GM23248 (cell line): ENCODE measurements at places on chromosomes 5 and 9.

DNA sequence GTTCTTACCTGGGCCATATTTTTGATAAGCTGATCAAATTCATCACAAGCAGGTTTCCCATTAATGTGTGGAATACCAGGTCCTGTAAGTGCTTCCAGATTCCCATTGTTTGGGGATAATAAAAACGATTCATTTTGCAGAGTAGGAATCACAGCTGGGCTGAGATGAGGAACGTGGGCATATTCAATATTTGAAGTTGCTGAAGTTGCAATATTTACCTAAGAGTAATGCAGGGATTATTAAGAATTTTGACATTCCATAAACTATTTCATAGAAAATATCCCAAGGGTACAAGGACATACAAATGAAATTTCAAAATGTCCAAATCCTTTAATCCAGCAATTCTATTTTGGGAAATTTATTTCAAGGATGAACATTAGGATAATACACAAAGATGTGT is 55.1 kb downstream of the MPDZ start:
- DNase-seq = no peak
- H3K36me3 ChIP-seq = peaks cover 12% of the 10 kb centered on the region; the same call in 1 of the 2 replicates
- no peak overlapping the region for H3K4me3 ChIP-seq
- H3K27me3 ChIP-seq = no peaks in the 10 kb centered on the region

DNA sequence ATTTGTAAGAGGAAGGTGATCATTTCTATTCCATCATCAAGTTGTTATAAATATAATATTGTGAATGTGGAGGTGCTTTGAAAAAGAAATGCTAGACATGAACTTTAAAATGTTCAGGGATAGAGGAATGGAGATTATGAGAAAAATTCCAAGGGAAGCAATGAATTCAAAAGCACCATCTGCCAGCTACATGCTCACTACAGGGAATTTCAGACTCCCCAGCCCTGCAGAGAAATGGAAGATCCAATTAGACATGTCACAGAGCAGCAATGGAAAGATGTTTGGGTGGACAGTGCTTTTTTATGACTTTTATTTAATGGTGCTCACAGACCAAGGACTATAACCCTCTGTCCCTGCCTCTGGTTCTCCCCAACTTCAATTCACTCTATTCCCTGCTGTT is 209.7 kb downstream of the ESM1 start:
- no peak for DNase-seq
- peaks cover 5% of the 10 kb centered on the region for H3K4me1 ChIP-seq
- H3K4me3 ChIP-seq = no peak overlapping the region
- no peaks in the 10 kb centered on the region for H3K36me3 ChIP-seq
- H3K27ac ChIP-seq = no peak overlapping the region

DNA sequence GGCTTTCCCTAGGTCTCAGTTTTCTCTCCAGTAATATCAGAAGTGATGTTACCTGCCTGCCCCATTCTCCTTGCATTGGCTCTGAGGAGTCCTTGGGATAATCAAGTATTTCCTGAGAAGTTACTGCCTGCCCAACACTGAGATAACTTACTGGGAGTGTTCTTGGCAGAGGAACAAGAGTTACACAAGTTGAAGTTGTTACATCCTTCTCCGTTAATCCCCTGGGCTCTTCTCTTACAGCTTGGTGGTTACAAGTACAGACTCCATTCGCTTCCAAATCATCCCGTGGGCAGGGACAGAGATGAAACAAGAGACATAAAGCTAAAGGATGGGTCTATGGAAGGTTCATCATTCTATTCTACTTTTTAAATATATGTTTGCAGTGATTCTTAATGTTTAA is 74.1 kb upstream of the SAP30L start:
- H3K4me3 ChIP-seq = no peak overlapping the region
- peaks cover 5% of the 10 kb centered on the region; the same call in 1 of the 2 replicates for H3K36me3 ChIP-seq
- DNase-seq = peak; percentile 94
- no peaks in the 10 kb centered on the region for H3K27me3 ChIP-seq
- H3K27ac ChIP-seq = peak overlapping the region; percentile 86

DNA sequence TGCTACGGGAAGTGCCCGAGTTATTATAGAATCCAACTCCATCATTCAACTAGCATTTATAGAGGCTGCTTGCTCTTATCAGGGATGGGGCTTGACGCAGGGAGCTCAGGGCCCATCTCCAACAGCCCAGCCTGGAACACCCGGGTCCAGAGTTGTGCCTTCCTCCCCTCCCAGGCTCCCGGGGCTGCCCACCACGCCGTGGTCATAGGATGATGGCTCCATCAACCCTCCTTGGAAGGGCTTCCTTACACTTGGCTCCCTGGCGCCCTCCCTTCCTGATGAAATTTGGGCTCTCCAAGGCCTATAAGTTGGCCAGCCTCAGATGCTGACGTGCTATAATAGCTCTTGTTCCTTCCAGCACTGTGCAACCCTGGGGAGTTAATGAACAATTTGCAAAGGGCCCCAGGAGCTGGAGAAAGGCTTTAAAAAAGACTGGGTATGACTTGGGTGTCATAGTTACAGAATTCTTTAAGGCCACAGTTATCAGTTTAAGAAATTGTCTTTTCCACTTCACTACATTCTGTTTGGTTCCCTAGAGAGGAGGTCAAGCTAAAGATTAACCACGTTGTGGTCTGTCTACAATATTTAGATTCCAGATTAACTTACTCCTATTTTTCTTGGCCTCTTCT is 42.5 kb upstream of the GADD45G start:
- H3K27ac ChIP-seq = no peak overlapping the region
- no peaks in the 10 kb centered on the region; the same call in 1 of the 2 replicates for H3K27me3 ChIP-seq
- H3K4me3 ChIP-seq = no peak overlapping the region

- H3K27ac ChIP-seq = no peak overlapping the region
- no peaks in the 10 kb centered on the region for H3K27me3 ChIP-seq
- H3K36me3 ChIP-seq = no peaks in the 10 kb centered on the region
- DNase-seq = no peak
- H3K4me1 ChIP-seq = no peaks in the 10 kb centered on the region
Measured at GRCh38 chr9:117437283-117437682, 22.4 kb upstream of the ASTN2 start.

GRCh38 chr9:19049917-19050636 is 850 bp downstream of the RRAGA start:
- H3K36me3 ChIP-seq = no peaks in the 10 kb centered on the region
- H3K4me1 ChIP-seq = peaks cover 30% of the 10 kb centered on the region
- DNase-seq = peak; percentile 66
- peak overlapping the region; percentile 94 for H3K27ac ChIP-seq

GRCh38 chr9:93697352-93698139 is 121.2 kb downstream of the PHF2 start:
- H3K36me3 ChIP-seq = no peaks in the 10 kb centered on the region
- no peaks in the 10 kb centered on the region for H3K4me1 ChIP-seq
- no peak overlapping the region for H3K27ac ChIP-seq
- no peak for DNase-seq

DNA sequence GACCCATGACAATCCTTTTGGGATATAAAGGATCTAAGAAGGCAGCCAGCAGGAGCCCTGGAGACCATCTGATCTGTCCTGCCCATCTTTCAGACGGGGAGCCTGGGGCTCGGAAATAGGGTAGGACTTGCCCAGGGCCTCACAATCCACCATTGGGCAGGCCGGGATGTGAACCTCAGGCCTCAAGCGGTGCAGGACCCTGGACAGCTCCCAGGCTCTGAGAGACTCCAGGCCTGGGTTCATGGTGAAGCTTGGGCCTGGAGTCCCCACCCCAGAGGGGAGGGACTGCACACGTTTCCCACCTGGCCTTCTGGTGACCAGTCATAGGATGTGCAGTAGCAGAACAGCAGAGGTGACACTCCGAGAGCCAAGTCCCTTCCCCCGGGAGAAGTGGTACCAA is 36.6 kb upstream of the RAPGEF1 start:
- DNase-seq = peak; percentile 62
- H3K27me3 ChIP-seq = peaks cover 27% of the 10 kb centered on the region
- H3K4me3 ChIP-seq = no peak overlapping the region
- H3K27ac ChIP-seq = no peak overlapping the region
- no peaks in the 10 kb centered on the region for H3K4me1 ChIP-seq

DNA sequence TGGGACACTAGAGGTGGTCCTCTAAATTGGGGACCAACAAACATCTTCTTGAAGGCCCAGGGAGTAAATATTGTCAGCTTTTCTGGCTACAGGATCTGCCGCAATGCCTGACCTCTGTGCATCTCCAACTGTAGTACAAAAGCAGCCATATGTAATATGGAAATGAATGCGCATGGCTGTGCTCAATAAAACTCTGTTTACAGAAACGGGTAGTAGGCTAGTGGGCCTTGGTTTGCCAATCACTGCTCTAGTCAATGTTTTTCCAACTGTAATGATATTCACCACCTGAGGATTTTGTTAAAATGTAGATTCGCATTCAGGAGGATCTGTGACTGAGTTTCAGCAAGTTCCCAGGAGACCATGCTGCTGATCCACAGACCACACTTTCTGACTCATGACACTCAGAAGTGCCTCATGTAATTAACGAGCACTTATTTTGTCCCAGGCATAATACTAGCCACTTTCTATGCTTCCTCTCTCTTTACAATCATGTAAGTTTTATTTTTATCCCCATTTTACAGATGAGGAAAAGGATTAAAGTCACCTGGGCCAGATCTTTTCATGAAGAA is 96.9 kb downstream of the MED27 start:
- peak; percentile 60 for DNase-seq
- no peaks in the 10 kb centered on the region for H3K36me3 ChIP-seq
- peaks cover 16% of the 10 kb centered on the region for H3K4me1 ChIP-seq
- H3K27me3 ChIP-seq = no peaks in the 10 kb centered on the region
- no peak overlapping the region for H3K4me3 ChIP-seq

- H3K27ac ChIP-seq = no peak overlapping the region
- 0 out of 2 replicates have a peak, but pooled peaks cover 7% of the 10 kb centered on the region for H3K4me1 ChIP-seq
- DNase-seq = no peak
Measured at GRCh38 chr5:88761939-88762338, 121.0 kb downstream of the MEF2C start.

DNA sequence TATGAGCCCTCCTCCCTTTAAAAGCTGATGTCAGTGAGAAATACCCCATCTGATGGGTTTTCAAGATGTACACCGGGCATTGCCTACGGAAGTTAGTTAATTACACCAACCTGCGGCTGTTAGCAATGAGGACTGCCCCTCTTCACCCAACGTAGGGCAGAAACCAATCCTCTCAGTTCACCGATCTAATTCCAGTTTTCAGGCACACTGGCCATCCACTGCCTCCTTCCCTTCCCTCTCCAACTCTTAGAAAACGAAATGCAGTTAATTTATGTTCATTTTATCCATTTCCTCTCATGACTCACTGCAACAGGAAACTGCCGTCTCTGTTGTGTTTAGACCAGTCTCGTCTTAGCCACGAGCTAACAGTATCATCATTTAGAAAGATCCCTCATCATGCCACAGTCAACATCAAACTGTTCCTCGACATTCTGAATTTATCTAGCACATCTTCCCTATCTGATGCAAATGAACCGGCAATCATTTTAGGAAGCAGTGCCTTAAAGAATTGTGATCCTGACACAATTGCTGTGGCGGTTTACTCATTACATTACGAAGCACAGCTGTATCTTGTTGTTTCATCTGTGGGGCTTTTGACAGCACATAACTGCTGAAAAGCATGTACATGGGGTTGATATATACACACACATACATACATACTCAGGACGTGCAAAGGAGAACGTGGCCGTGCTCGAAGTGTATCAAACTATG is 168.6 kb downstream of the EFNA5 start:
- peaks cover 31% of the 10 kb centered on the region for H3K27me3 ChIP-seq
- no peak overlapping the region for H3K4me3 ChIP-seq
- H3K36me3 ChIP-seq = no peaks in the 10 kb centered on the region
- no peak overlapping the region for H3K27ac ChIP-seq
- no peaks in the 10 kb centered on the region for H3K4me1 ChIP-seq
- DNase-seq = no peak

GRCh38 chr5:42542106-42542505 is 118.9 kb downstream of the GHR start:
- H3K27ac ChIP-seq = no peak overlapping the region
- no peak for DNase-seq
- H3K36me3 ChIP-seq = no peaks in the 10 kb centered on the region
- H3K4me3 ChIP-seq = no peak overlapping the region

- H3K36me3 ChIP-seq = no peaks in the 10 kb centered on the region
- DNase-seq = peak; percentile 50
- H3K4me1 ChIP-seq = peaks cover 14% of the 10 kb centered on the region; the same call in 1 of the 2 replicates
- H3K4me3 ChIP-seq = no peak overlapping the region
- no peak overlapping the region for H3K27ac ChIP-seq
- no peaks in the 10 kb centered on the region for H3K27me3 ChIP-seq
Measured at GRCh38 chr9:83477571-83477970, 60.6 kb downstream of the FRMD3 start.

DNA sequence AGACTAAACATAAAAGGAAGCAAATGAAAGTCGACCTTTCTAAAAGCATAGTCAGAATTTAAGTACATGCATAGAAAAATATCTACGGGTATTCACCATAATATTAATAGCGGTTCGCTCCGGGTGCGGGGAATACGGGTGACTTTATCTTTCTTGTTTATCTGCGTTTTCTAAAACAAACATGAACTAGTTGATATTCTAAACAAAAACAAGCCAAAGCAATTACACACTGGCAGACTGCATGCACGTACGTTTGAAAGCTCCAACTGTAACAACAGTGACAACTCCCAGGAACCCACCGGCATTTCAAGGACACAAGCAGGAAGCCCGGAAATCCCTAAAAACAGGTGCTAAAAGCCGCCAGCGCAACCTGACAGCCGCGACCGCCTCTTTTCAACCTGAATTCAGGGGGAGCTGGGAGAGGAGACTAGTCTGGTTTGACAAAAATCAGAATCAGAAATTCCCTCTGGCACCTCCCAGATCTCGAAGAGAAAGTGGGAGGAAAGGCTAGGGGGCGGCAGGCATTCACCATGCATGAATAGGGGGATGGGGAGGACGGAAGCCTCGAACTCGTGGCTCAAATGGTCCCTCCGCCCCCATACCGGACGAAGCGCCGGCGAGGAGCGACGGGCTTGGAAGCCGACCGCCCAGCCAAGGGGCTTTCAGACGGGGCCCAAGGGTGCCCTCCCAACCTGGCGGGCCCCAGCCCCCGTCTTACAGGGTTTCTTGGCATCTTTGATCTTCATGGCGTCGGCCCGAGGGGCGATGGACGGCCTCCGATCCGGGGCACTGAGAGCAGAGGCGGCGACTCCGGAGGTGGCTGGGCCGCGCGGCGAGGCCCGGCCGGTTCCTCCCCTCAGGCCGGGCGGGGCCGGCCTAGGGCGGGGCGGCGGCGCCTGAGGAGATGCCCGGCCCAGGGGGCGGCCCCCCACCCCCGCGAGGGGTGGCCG is at the start of gene PANK3:
Gene PANK3 (minus strand): TSS at position 831 of the 950 bp plus-strand sequence. CDS start 85 bp downstream, at position 746.
- no peaks in the 10 kb centered on the region for H3K27me3 ChIP-seq
- H3K27ac ChIP-seq = peak within 1 kb of the TSS; percentile 79
- peak; percentile 93 for DNase-seq
